ENCODE measurements at places on chromosomes 1 and 21.

DNA sequence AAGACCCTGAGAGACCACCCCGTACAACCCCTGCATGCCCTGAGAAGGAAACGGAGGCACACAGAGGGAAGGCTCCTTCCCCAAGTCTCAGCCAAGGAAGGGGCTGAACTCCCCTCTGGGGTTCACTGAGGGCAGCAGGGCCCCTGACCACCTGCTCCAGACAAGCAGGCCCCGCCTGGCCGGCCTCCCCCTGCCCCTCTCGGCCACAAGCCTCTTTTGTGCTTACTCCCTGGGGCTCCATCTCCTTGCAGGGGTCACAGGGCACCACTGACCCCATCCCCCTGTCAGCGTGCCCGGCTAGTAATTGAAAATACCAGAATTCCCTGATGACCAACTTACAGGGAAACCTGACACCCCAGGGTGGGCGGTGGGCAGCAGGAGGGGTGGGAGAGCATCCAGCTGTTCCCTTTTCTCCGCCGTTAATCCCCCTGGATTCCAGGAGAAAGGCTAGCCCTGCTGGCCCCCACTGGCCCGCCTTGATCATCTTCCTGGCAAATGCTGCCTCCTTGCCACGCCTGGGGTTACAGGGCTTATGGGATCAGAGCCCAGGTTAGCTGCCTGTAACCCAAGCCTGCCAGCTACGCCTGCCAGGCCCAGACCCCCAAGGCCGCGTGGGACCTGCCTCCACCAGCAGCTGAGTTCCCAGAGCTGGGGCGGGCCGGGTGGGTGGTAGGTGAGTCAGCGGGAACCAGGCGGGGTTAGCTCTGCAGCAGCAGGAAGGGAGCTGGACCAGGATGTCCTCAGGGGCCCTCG lies 96.1 kb downstream of the LACTBL1 start:
- peak; percentile 72 for DNase-seq

DNA sequence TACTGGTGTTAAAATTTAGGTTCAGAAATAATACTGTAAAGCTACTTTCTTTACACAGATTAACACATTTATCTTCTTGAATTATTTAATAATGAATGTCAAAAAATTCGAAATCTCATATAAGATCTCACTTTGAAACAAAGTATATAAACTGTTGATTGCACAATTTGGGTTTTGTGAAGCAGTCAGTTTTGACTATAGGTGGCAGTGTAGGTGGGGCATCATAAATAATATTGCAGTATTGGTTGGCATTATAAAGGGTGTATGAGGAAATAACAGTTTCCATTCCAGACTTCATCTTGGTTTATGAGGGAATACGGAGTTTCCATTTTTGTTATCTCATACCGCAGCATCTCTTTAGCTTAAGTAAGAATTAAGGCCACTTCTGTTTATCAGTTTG lies 49.9 kb downstream of the SUCO start:
- DNase-seq, result no peak

DNA sequence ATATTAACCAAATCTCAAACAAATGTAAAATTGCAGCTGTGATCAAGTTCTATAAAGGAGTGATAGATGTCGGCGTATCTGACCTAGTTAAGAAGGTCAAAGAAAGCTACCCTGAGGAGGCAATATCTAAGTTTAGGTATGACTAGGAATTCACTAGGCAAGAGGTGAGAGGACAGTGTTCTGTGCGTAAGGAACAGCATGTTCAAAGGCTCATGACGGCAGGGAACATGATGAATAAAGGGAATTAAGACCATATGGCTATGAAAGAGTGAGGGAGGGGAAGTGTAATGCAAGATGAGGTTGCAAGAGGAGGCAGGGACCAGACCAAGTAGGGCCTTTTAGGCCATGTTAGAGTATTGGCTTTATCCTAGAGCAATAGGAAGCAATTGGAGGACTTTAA lies 8.6 kb downstream of the LIX1L start:
- no peak for DNase-seq

DNA sequence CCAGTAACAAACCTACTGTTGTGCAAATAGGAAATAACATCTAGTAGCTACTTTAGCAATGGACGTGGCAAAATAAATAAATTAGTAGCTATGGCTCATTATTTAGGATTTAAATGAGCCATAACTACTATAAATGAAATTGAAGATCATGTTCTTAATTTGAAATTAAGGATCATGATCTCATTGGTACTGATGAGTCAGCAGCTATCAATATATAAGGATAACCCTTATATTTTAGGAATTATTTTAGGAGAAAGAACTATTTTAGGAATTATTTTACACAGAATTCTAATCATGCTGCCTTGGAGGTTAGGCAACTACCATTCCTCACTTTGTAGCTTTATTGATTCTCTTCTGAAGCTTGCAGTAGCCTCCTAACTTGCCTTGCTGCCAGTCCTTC lies 24.0 kb downstream of the DR1 start:
- no peak for DNase-seq

- DNase-seq, result no peak
Measured at GRCh38 chr1:80170811-80171485, 1164.4 kb upstream of the ADGRL4 start.

DNA sequence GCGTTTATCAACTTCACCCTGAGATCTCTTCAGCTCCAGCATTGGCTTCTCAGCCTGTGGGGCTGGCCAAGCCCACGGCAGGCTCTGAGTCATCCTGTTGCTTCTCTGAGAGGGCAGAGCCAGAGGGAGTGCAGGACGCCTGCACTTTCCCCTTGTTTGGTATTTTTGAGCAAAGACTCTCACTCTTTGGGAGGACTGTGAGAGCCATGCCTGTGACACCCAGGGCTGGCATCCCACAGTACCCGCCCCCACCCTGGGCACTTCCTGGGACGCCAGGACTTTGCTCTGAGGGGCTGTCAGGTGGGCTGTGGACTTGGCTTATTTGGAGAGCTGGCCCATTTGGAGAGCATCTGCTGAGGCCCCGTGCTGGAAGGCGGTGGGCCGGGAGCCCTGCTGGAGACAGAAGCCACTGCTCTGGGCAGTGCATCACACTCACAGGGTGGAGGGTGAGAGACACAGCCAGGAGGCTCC lies 37.4 kb downstream of the VANGL1 start:
- DNase-seq, result peak; percentile 68

DNA sequence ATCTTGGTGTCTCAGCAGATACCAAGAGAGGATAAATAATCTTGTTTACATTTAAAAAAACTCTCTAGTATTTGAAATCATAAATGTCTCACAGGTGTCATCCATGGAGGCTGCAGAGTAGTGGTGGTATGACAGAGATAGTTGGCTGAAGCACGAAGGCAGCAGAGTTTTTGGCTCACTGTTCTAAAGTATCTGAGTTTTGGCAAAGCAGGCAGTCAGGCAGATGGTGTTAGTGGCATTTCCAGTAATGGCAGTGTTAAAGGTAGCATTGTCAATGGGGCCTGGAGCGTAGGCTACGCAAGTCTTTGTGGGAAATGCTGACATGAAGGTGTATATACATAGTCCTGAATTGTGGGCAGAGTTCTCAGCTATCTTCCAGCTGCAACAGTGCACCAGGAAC lies 68.5 kb upstream of the HSD17B7 start:
- DNase-seq, result no peak

- DNase-seq, result no peak
Measured at GRCh38 chr1:202578565-202578964, 131.7 kb downstream of the SYT2 start.

DNA sequence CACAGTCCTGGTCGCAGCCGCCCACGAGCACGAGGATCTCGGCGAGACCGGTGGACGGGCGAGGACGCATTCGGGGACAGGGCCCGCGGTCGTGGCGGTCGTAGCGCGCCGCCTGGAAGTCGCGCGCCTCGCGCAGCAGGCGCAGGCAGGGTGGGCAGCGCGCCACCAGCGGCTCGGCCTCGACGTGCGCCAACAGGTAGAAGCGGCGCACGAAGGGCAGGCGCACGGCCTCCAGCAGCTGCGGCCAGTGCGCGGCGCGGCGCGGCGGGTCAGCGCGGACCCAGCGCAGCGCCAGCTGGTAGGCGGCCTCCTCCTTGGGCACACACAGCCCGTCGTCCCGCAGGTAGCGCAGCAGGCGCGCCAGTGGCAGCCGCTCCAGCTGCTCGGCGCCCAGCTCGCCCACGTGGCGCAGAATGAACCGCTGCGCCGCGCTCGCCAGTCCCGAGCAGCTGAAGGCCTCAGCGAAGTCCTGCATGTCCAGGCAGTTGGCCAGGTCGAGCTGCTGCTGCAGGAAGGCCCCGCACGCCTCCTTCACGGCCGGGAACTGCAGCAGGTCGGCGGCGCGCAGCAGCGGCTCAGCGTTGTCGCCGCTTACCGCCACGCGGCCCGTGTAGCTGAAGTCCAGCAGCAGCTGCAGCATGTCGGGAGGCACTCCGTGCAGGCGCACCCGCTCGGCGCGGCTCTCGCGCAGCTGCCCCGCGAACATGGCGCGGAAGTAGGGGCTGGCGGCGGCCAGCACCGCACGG lies 573 bp downstream of the KLHL21 start:
- DNase-seq, result no peak

DNA sequence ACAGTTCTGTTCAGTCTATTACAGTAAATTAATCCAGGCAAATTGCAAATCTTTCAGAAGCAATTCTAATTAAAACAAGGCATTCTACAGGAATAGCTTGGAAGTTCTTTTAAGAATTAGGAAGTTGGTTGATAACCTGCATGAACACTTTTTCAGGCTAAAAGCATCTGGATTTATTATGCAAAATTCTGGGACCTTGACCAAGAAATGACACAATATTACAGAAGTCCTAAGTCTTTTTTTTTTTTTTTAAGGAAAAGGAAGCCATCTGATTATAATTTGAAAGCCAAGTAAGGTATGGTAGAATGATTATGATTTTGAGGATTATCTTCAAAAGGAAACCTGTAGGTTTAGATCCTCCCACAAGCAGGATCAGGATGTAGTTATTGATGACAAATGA lies 74.7 kb upstream of the KCNK2 start:
- DNase-seq, result no peak

- DNase-seq, result no peak
Measured at GRCh38 chr1:247104965-247105364, 809 bp upstream of the ZNF669 start.

- DNase-seq, result peak; percentile 36
Measured at GRCh38 chr21:44866780-44867179, 6.7 kb downstream of the PTTG1IP start.

DNA sequence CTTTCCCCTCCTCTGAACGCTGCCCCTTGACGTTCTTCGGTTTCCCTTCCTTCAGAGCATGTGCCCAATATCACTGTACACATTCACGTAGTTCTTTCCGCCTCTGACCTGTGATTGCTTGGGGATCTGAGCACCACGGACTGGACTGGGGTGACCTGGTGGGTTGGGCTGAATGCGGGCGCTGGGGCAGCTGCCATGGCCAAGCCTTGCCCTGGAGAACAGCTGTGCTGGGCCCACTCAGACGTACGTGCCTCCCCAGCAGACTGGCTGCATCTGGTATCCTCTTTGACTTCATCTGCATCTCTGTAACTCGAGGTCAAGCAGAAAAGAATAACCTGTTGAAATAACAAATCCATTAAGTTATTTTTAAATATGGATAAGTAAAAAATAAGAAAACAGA lies 35.1 kb upstream of the DISC1 start:
- DNase-seq, result no peak

- no peak for DNase-seq
Measured at GRCh38 chr1:101918277-101918676, 78.4 kb downstream of the OLFM3 start.

- DNase-seq, result no peak
Measured at GRCh38 chr1:54813485-54814125, 12.5 kb upstream of the TTC22 start.

- no peak for DNase-seq
Measured at GRCh38 chr1:113136476-113136875, 63.5 kb downstream of the LRIG2 start.

DNA sequence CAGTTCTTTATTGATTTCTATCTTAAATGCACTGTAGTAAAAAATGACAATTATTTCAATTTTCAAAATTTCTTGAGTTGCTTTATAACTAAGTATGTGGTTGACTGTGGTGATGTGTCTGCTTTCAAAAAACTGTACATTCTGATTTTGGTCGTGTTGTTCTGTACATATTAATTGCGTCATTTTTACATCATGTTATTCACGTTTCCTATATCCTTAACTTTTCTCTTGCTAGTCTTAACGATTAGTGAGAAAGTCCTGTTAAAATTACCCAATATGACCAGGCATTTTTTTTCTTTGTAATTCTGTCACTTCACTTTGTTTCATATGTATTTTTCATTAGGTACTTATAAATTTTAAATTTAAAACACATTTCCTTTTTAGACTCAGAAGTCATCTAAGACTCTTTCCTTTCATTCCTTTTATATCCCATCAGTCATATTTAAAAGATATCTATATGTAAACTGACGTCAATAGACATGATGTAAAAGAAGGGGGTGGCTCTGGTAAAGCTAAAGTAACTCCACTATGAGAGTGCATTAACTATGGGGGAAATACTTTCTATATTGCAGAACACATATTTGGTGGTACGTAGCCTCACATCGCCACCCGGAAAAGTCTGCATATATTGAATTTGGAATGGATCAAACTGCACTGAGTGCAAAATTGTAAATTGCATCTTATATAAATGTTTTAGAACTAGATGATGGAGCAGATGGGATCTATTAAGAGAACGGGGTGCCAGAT lies 1.1 kb upstream of the COA6 start:
- no peak for DNase-seq

- peak; percentile 59 for DNase-seq
Measured at GRCh38 chr21:37450445-37450941, 83.9 kb downstream of the DYRK1A start.

- no peak for DNase-seq
Measured at GRCh38 chr1:112110031-112110430, 120.6 kb upstream of the KCND3 start.

DNA sequence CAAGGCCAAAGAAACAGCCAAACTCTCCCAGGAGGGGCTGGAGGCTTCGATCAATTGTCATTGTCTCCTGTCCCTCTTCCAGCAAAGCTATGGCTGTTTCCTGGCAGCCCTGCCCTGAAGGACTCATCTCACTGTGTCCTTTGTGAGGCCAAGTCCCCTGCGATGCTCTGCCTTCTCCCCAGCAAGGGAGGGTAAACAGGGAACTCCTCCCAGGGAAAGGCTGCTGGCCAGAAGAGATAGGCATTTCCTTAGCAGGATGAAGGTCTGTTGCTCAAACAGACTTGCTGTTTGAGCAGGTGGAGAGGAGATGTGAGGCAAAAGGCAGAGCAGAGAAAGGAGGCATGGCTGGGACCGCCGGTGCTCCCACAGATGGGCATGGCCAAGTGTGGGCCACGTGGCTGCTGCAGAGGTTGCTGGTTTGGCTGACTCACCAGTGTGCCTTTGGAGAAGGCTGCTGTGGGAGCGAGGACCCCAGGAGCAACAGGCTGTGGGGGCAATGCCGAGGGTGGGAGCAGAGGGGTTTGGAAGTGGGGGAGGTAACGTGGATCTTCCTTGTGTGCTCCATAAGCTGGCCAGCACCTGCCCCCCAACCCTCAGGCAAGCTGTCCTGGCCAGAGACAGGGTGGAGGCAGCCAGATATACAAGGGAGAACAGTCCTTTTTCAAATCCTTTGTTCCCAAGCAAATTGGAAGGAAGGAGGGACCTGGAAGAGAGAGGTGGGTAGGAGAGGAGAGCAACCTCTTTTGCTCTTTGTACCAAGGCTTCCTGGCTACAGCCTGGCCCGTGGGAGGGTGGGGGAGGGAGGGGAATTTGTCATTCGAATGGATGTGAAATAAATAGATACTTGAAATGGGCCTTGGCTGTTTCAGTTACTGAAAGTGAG lies 449.8 kb downstream of the SIPA1L2 start:
- peak; percentile 10 for DNase-seq

- DNase-seq, result no peak
Measured at GRCh38 chr1:208584167-208584755, 340.1 kb upstream of the PLXNA2 start.

Data from HT1080 (cell line).